ENCODE measurements at places on chromosomes 4 and X.

DNA sequence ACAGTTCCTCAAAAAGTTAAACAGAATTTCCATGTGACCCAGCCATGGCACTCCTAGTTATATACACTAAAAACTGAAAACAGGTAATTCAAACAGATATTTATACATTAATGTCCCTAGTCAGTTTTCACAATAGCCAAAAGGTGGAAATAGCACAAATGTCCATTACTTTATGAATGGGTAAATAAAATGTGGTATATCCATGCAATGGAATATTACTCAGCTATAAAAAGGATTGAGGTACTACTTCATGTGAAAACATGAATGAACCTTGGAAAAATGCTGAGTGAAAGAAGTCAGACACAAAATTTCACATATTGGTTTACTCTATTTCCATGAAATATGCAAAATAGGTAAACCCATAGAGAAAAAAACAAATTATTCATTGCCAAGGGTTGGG, 351.8 kb upstream of the AMOT start:
- no peak for DNase-seq

- no peak for DNase-seq
Observed at GRCh38 chr4:41661442-41662076, 87.0 kb downstream of the PHOX2B start.

GRCh38 chr4:172480471-172480870, 667.3 kb downstream of the GALNTL6 start:
- no peak for DNase-seq

GRCh38 chrX:77953302-77953701, 16.1 kb downstream of the PGAM4 start:
- DNase-seq: no peak

- no peak for DNase-seq
Observed at GRCh38 chr4:96326846-96327245, 487.0 kb downstream of the PDHA2 start.

- DNase-seq: no peak
Observed at GRCh38 chrX:133185119-133185518, 33.0 kb downstream of the TFDP3 start.

DNA sequence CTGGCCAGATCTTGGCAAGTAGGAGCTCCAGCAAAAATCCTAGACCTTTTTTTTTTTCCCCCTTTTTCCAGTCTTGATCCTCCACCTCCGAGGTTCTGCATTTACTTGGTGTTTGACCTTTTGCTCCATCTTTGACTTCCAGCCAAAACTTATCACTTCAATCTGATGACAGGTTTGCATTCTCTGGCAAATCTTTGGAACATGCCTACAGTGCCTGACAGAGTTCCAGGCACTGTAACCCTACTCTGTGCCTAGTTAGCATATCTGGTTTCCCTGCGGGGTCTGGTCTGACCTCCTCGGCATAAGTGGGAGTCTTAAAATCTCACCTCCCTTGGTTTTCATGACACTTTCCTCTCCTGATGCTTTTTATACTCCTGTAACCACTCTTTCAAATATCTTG, 39.4 kb upstream of the NR3C2 start:
- DNase-seq: no peak

DNA sequence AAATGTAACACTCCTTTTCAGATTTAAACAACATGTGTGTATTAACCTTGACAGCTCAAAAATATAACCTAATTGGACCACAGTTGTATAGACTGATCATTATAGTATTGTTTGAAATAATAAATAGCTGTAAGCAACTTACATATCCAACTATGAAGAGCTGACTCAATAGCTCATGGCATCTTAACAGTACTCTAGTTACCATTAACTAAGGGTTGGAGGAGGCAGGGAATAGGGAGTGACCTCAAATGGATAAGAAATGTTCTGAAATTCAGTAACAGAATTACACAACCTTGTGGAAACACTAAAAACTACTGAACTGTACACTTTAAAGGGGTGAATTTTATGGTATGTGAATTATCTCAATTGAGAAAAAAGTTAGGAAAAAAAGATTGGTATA, 136.5 kb upstream of the CPEB2 start:
- DNase-seq: no peak

- DNase-seq: no peak
Observed at GRCh38 chr4:24266951-24267722, 317.2 kb downstream of the DHX15 start.

DNA sequence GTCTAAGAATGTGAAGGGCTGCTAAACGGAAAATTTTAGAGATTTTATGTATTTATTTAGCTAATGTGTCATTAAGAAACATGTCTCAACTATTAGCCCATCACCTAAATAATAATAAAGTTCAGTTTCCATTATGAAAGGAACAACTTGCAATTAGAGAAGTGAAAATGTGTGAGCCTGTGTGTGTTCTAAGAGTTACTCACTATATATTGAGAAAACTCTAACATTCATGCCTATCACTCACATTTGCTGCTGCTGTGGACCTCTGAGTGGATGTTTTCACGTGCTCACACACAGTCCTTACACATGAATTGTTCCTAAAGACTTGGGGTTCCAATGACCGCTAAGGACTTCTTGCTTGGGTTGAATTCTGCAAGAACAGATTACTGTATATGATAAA, 364.0 kb downstream of the TMA16 start:
- no peak for DNase-seq

- no peak for DNase-seq
Observed at GRCh38 chr4:72208421-72209075, 176.7 kb downstream of the NPFFR2 start.
